ENCODE measurements at places on chromosomes 6 and 20.

DNA sequence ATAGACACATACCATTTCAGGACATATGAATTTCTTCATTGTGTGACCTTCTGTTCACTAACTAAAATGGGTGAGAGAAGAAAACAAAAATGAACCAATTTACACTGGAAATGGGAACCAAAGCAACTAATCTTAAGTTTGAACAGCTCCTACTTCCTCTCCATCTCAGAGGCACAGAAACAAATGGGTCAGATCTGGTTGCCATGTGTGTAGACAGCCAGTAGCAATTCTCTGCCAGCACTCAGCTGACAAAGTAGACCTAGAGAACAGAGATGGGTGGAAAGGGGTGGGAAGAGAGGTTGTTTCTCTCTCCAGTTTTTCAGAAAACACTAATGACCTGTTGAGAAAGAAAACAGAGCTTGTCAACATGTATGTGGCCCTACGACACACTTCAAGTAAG lies 14.3 kb upstream of the POPDC3 start:
- no peak for DNase-seq

DNA sequence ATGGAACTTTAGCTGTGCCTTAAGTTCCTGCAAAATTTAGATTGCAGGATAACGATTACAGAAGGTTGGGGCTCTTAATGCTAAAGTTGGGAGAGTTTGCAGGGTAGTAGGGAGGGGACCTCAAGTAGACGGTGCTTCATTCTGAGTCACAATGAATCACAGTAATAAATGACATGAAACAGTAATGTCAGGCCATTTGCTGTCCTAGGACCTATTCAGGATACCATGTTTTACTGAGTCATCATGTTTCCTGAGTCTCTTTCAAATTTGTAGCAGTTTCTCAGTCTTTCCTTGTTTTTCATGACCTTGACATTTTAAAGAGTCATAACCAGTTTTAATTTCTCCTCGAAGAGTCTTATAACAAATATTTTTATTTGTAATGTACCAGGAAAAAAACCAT lies 406.9 kb upstream of the MAP3K7 start:
- DNase-seq, result no peak

DNA sequence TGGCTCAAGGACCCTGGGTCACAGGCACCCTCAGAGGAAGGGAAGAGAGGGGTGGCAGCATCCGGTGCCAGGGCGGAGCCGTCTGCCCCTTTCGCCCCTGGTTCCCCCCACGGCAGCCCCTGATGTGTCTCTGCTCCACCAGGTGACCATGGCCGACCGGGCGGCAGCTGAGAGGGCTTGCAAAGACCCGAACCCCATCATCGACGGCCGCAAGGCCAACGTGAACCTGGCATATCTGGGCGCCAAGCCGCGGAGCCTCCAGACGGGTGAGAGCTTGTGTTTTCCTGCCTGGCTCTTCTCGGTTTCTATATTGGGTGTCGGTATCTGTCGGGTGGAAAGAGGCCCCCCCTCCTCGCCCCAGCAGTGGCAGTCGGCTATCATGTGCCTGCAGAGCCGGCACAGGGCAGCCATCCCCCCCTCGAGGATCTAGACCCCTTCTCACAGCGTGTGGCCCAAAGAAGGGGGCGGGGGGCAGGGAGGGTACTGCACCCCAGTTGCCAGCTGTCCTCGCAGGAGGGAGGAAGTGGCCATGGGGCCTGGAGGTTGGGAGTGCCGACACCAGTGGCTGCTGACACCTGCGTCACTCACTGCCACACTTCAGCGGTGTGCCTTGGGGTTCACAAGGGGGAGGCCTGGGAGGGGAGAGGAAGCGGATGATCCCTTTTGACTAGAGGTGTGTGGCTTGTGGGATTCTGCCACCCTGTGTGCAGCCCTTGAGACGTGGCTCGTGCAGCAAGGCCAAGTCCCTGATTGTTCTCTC lies 1.5 kb downstream of the RBM38 start:
- DNase-seq, result no peak

DNA sequence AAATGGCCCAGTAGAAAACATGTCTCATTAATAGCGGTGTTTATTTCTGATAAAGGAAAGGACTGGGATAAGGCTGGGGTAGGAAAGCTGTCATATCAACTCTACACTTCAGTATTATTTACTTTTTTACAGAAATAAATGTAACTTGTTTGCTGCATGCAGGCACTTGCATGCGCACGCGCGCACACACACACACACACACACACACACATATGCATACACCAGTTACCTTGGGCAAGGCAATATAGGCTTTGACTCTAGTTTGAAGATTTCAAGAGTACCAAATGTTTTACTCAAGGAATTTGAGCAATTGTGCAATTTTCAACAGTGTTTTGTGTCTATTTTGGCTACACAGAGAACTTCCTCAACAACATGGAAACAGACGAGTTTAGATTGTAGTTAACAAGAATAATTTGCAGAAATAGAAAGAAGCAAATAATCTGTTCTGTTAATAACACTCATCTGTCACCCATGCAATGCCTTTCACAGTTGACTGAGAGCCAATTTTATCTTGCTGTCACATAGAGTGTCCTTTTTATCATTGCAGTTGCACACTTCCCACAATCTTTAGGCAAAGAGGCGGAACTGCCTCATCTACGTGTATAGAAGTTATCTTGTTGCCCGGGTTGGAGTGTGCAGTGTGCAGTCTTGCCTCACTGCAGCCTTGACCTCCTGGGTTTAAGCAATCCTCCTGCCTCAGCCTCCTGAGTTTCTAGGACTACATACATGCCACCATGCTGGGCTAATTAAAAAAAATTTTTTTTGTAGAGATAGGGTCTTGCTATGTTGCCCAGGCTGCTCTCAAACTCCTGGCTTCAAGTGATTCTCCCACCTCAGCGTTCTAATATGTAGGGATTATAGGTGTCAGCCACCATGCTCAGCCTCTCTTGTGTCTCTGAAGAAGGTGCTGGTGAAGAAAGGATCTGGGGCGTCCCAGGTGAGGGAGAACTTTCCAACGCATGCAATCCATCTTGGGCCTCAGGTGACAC lies 74.8 kb upstream of the SHLD1 start:
- no peak for DNase-seq

GRCh38 chr6:43886717-43887339 lies 116.8 kb downstream of the VEGFA start:
- no peak for DNase-seq

DNA sequence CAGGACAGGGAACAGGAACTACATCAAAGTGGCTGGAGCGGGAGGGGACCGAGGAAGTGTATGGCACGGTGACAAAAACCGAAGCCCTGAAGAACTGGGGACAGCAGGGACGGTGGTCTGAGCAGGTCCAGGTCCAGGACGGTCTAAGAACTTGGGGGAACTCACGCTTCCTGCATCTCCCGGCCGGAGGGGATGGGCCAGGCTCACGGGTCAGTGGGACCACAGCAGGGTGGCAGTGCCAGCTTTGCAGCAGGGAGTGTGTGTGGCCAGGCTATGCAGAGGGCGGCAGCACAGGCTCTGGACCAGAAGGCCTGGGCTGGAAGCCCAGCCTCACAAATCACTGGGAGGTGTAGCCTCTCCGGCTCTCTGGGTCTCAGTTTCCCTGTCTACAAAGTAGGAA lies 123.8 kb downstream of the BMP7 start:
- no peak for DNase-seq

DNA sequence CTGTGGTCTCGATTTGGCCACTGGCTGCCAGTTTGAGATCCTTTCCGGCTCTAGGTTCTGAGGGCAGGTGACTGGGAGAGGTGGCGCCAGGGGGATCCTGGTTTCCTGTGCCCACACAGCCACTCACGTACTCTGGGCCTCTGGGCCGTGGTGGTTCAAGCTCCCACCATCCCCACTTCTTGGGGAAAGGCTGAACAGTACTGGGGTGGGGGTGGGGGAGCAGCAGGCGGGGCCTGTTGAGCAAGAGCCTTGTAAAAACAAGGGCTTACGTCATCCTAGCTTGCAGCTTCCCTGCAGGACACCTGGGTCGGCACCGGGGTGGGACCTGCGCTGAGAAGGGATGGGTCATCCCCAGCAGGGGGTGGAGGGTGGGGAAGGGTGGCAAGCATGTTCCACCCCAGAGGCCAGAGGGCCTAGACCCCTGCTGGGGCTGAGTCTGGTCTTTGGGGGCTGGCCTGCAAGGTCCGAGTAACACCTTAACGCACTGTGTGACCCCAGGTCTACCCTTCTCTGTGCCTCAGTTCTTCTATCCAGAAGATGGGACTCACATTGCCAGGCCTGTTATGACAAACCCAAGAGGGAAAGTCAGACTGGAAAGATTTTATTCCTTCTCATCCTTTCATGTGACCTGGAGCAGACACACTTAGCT lies 3.1 kb upstream of the CEBPB start:
- DNase-seq, result no peak

GRCh38 chr6:19824058-19824807 lies 12.9 kb upstream of the ID4 start:
- no peak for DNase-seq

GRCh38 chr6:138450445-138450844 lies 46.4 kb downstream of the HEBP2 start:
- no peak for DNase-seq

DNA sequence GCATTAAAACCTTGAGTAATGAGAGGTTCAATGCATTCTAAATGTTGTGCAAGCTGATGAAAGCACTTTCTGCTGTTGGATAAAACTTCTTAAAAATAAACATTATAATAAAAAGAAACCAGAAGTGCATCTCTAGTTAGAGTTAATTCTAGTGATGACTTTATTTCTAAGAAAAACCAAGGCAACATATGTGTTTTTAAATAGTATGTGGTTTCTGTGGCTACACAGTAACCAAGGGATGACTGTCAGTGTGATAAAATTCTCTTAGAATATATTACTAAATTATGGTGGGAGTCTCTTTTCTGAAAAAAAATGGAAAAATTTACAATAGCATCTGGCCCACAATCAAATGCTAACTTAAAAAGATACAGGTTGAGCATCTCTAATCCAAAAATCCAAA lies 117.0 kb downstream of the ME1 start:
- no peak for DNase-seq

GRCh38 chr20:64196847-64197306 lies 32.6 kb downstream of the MYT1 start:
- DNase-seq, result peak; percentile 55

- no peak for DNase-seq
Measured at GRCh38 chr6:71396410-71396801, 107.8 kb downstream of the OGFRL1 start.

DNA sequence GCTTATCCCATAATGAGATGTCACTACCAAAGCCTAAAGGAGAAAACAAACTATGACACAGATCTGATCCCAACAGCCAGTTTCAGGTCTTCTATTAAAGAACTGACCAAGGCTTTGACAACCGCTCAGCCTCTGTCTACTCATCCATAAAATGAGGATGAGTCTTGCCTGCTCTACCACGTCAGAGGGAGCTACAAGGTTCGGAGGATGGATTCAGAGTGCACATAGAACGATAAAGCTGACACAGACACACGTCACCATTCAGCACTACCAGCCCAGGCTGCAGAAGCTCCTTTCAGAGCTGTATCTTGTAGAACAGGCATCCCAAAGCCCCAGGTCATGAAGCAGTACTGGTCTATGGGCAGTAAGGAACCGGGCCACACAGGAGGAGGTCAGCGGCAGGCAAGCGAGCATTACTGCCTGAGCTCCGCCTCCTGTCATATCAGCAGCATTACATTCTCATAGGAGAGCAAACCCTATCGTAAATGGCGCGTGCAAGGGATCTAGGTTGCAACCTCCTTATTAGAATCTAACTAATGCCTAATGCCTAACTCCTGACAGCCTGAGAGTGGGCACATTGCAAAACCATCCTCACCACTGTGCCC lies 25.1 kb downstream of the KIF16B start:
- no peak for DNase-seq

- no peak for DNase-seq
Measured at GRCh38 chr6:8130399-8130798, 28.1 kb upstream of the EEF1E1 start.

DNA sequence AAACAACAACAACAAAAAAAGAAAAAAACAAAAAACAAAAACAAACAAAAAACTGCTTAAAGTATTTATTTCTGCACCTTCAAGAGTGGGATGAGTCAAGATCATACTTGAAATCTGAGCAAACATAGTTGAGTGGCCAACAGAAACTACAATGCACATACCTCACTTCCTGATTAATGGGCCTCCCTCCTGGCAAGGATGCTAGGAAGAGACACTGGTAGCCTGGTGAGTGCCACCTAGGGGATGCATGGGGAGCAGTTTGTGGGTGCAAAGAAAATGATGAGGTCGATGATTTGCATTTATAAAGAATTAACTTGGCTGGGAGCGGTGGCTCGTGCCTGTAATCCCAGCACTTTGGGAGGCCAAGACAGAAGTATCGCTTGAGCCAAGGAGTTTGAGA lies 808.1 kb downstream of the MAFB start:
- DNase-seq, result no peak

GRCh38 chr20:32964575-32964974 lies 39.7 kb downstream of the SUN5 start:
- DNase-seq, result no peak

DNA sequence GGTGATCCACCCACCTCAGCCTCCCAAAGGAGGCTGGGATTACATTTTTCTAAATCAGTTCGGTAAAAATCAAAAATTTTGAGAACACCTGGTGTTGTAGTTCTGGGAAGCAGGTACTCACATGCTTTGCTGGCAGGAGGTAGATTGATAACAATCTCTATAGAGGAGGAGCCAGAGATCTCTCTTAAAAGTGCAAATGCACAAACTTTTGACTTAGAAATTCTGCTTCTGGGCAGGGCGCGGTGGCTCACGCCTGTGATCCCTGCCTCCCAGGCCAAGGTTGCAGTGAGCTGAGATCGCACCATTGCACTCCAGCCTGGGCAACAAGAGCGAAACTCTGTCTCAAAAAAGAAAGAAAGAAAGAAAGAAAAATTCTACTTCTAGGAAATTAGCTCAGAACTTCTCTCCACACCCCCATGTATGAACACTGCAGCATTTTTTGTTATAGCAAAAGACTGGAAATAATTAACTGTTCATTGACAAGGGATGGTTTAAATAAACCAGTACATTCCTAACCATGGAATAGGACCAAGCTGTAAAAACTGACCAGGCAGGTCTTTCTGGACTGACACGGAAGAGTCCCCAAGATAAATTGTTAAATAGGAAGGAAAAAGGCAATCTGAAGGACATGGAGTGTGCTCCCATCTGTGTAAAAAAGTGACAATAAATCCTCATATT lies 14.4 kb upstream of the TRIB3 start:
- no peak for DNase-seq

DNA sequence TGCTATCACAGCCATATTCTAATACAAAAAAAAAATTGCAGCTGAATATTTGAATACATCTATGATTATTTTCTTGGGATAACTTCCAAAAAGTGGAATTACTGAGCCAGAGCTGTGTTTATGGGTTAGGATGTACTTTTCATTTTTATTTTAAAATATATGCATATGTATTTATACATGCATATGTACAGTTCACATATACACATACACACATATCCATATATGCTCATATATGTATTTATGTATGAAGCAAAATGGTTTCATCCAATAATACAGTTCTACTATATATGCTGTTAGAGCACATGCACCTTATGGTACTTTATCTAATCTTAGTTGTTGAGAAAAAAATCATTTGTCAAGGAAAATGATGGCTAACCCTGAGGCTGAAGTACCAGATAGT lies 54.9 kb downstream of the TSHZ2 start:
- DNase-seq, result no peak

Measured in COR-L47 (cell line).